ENCODE measurements at places on chromosomes 16 and 17. TPM values are rescaled to one million over a fixed set of nuclear protein-coding genes. Genes with fewer than 3 reads are reported as not detected.
A peak's percentile ranks its signal among the peaks of the same experiment; 100 is the strongest.

- H3K27me3 ChIP-seq, result no peaks in the 10 kb centered on the region
- H3K4me3 ChIP-seq, result no peak overlapping the region
- DNase-seq, result no peak
- no peaks in the 10 kb centered on the region for H3K4me1 ChIP-seq
- no peaks in the 10 kb centered on the region for H3K36me3 ChIP-seq
These were observed 41.3 kb upstream of the RASD1 start for GRCh38 chr17:17537311-17538099.

The ARL5C gene
- total RNA-seq, result not detected

GRCh38 chr17:57481910-57482391, 225.6 kb downstream of the MSI2 start:
- no peak for DNase-seq
- no peaks in the 10 kb centered on the region for H3K27me3 ChIP-seq
- H3K4me3 ChIP-seq, result no peak overlapping the region
- peaks cover 15% of the 10 kb centered on the region for H3K36me3 ChIP-seq

- peak within 1 kb of the TSS; percentile 83 for H3K4me3 ChIP-seq
- H3K27ac ChIP-seq, result peak within 1 kb of the TSS; percentile 15
- H3K36me3 ChIP-seq, result no peaks in the 10 kb centered on the region
- peaks cover 23% of the 10 kb centered on the region for H3K4me1 ChIP-seq
- peak; percentile 72 for DNase-seq
These were observed at the start of gene DLX3 for GRCh38 chr17:49995055-49995738. Gene DLX3, minus strand, starts transcription at chr17:49995224. Its CDS starts 226 bp downstream, at chr17:49994998.

DNA sequence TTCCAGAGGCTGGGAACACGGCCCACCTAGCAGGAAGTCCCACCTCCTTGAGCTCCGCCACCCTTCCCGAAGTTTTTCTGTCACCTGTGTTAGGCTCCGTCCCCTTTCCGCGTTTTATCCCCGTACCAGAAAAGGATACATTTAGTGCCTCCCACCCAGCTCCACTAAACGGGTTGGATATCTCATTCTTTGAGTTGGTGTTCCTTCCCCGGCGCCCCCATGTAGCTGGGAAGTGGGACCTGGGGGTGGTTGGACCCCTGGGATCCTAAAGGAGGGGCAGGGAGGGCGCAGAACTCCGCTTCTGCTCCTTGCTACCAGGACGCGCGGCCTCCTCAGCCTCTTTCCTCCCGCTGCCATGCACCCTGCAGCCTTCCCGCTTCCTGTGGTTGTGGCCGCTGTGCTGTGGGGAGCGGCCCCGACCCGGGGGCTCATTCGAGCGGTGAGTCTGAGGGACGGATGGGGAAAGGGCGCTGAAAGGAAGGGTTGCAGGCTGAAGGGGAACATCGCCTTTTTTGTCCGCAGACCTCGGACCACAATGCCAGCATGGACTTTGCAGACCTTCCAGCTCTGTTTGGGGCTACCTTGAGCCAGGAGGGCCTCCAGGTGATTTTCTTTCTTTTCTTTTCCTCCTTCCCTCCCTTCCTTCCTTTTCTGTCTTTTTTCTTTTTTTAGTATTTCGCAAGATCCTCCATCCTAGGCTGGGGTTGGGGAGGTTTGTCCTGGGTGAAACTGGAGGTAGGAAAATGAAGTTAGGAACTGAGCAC, 669 bp downstream of the RNF167 start:
- peak overlapping the region; percentile 95 for H3K4me3 ChIP-seq
- H3K27ac ChIP-seq, result peak overlapping the region; percentile 92
- no peaks in the 10 kb centered on the region for H3K27me3 ChIP-seq
- H3K4me1 ChIP-seq, result peaks cover 60% of the 10 kb centered on the region

DNA sequence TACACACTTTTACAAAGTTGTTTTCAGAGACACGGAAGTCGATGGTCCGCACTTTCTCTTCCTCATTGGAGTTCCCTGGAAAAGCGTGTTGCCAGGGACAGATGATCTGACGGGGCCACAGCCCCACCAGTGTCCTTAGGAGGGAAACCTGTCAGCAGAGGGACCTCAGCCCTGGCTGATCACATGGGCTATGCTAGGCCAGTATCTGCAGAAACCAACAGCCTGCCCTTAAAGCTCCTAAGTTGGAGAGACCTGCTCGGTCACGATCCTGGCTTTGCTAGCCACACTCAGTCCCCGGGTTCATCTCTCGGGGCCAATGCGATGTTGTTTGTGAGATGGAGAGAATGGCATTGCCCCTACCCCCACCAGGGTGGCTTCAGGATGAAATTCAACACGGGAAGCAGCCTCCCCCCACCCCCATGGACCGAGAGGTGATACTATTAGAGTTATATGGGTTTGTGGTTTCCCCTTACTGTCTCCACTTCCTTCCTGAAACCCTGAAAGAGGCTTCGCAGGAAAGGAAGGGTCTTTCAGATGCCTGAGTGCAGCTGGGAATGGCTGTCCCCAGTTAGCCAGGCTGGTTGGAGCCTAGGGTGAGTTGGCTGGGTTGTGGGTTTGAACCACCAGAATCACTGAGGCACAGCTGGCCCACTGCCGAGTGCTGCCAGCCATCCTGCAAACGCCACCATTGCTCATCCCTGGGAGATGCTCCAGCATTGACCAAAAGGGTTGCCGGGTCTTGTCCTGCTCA, 16.6 kb downstream of the RMI2 start:
- H3K27ac ChIP-seq, result peak overlapping the region; percentile 68
- H3K27me3 ChIP-seq, result peaks cover 15% of the 10 kb centered on the region
- H3K36me3 ChIP-seq, result peaks cover 7% of the 10 kb centered on the region
- H3K4me3 ChIP-seq, result peak overlapping the region; percentile 80

GRCh38 chr17:77724876-77725615, 233.5 kb upstream of the TNRC6C start:
- no peak overlapping the region for H3K27ac ChIP-seq
- DNase-seq, result no peak
- no peaks in the 10 kb centered on the region for H3K36me3 ChIP-seq
- H3K4me1 ChIP-seq, result peaks cover 3% of the 10 kb centered on the region
- no peak overlapping the region for H3K4me3 ChIP-seq
- peaks cover 19% of the 10 kb centered on the region for H3K27me3 ChIP-seq

GRCh38 chr16:48447940-48448536, 62.8 kb upstream of the SIAH1 start:
- DNase-seq, result no peak
- H3K4me3 ChIP-seq, result no peak overlapping the region
- no peaks in the 10 kb centered on the region for H3K36me3 ChIP-seq
- H3K27me3 ChIP-seq, result peaks cover 1% of the 10 kb centered on the region
- H3K27ac ChIP-seq, result no peak overlapping the region

- peaks cover 7% of the 10 kb centered on the region for H3K27me3 ChIP-seq
- DNase-seq, result no peak
- no peaks in the 10 kb centered on the region for H3K36me3 ChIP-seq
- H3K4me1 ChIP-seq, result peaks cover 5% of the 10 kb centered on the region
These were observed 11.9 kb upstream of the ENGASE start for GRCh38 chr17:79062691-79063090.

The NKD1 gene
- 1.7 TPM for total RNA-seq

The EPOP gene
- total RNA-seq, result 54.9 TPM

The TLCD3A gene
- total RNA-seq, result 43.1 TPM

The TP53TG3 gene
- not detected for total RNA-seq

The C16orf54 gene
- 17.8 TPM for total RNA-seq

The CCNF gene
- 44.7 TPM for total RNA-seq

- H3K27ac ChIP-seq, result no peak overlapping the region
- no peaks in the 10 kb centered on the region for H3K36me3 ChIP-seq
- no peak for DNase-seq
- no peaks in the 10 kb centered on the region for H3K27me3 ChIP-seq
These were observed 258.3 kb downstream of the FOXL1 start for GRCh38 chr16:86836503-86837129.

The PRAC2 gene
- not detected for total RNA-seq

DNA sequence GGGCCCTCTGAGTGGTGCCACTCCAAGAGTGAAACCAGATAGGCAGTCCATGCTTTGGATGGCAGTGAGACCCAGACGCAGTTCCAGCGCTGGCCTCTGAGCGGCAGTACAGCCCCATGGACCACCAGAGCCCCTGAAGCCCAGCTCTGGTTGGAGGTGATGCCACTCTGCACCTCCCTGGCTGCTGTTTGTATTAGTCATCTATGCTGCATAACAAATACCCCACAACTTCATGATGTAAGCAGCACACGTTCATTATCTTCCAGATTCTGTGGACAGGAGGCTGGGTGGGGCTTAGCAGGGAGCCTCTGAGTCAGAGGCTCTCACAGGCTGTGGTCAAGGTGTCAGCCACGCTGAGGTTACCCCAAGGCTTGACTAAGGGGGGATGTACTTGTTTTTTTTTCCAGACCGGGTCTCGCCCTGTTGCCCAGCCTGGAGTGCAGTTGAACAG, 5.1 kb upstream of the NME4 start:
- H3K4me3 ChIP-seq, result no peak overlapping the region
- peaks cover 11% of the 10 kb centered on the region for H3K4me1 ChIP-seq
- H3K27ac ChIP-seq, result peak overlapping the region; percentile 39
- DNase-seq, result peak; percentile 90
- peaks cover 10% of the 10 kb centered on the region for H3K27me3 ChIP-seq

The ODAD4 gene
- total RNA-seq, result 0.76 TPM

DNA sequence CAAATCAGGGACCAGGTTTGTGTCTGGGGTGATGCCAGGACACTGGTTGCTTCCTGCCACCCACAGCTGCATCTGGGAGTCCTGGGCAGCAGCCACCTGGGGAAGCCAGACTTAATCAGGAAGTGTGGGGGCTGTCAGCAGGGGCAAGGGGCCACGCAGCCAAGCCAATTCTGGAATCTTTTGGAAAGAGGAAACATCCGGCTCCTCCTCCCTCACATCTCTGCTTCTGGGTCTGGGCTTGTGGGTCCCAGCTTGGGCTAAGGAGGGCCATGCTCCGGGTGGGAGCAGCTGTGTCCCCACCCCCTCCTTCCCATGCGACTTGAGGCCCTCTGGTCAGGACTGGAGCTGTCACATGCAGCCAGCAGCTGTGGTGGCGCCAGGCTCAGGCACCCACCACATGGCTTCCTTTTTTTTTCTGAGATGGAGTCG, 37.0 kb upstream of the CCDC182 start:
- no peak overlapping the region for H3K27ac ChIP-seq
- DNase-seq, result no peak
- H3K27me3 ChIP-seq, result peaks cover 20% of the 10 kb centered on the region
- H3K4me1 ChIP-seq, result no peaks in the 10 kb centered on the region
- H3K4me3 ChIP-seq, result no peak overlapping the region
- no peaks in the 10 kb centered on the region for H3K36me3 ChIP-seq

DNA sequence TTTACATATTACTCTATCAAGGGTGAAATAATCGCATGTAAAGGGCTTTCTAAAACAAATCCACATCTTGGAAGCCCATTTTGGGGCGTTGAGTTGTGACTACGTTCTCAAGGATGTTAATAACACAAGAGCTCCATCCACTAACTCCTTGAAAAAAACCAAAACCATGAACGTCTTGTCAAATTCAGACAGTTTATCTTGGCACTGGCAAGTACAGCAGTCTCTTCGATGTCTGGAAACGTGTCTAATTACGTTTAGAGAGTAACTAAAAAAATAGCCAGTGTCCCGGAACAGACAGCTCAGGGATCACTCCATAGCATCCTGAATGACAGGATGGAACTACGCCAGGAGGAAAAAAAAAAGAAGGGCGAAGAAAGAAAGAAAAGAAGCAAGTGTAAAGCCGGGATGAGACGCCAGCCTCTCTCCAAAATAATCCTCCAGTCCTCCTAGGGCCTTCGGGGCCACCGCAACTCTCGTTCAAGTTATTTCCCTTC, 954 bp downstream of the MYO1D start:
- peaks cover 17% of the 10 kb centered on the region for H3K4me1 ChIP-seq
- DNase-seq, result no peak
- peak overlapping the region; percentile 72 for H3K27ac ChIP-seq
- peaks cover 34% of the 10 kb centered on the region for H3K27me3 ChIP-seq

DNA sequence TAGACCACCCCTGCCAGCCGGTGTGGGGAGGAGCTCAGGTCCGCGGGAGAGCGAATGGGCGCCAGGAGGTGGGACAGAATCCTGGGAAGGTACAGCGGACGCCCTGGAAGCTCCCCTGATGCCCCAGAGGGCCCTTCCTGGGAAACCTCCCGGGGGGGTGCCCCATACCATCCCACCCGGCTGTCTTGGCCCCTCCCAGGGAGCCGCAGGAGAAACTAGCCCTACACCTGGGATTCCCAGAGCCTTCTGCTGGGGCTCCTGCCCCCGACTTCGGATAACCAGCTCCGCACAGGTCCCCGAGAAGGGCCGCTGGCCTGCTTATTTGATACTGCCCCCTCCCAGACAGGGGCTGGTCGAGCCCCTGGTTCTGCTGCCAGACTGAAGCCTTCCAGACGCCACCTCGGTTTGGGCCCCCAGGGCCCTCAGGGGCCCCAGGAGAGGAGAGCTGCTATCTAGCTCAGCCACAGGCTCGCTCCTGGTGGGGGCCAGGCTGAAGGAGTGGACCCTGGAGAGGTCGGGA, 3.0 kb upstream of the CBX4 start:
- no peak for DNase-seq
- H3K4me1 ChIP-seq, result peaks cover 20% of the 10 kb centered on the region
- peaks cover 4% of the 10 kb centered on the region for H3K36me3 ChIP-seq
- H3K27ac ChIP-seq, result peak overlapping the region; percentile 49
- H3K27me3 ChIP-seq, result peaks cover 42% of the 10 kb centered on the region
- H3K4me3 ChIP-seq, result peak overlapping the region; percentile 51

Measured in activated CD4-positive, alpha-beta T cell treated with anti-CD3 and anti-CD28 coated beads, Interleukin-2, amount 10 ng/mL, durations not matched to agents 24 days and 14 days (primary cell).